Vagina (tissue), 2 donors: ENCODE measurements at places on chromosomes 6 and 20.

DNA sequence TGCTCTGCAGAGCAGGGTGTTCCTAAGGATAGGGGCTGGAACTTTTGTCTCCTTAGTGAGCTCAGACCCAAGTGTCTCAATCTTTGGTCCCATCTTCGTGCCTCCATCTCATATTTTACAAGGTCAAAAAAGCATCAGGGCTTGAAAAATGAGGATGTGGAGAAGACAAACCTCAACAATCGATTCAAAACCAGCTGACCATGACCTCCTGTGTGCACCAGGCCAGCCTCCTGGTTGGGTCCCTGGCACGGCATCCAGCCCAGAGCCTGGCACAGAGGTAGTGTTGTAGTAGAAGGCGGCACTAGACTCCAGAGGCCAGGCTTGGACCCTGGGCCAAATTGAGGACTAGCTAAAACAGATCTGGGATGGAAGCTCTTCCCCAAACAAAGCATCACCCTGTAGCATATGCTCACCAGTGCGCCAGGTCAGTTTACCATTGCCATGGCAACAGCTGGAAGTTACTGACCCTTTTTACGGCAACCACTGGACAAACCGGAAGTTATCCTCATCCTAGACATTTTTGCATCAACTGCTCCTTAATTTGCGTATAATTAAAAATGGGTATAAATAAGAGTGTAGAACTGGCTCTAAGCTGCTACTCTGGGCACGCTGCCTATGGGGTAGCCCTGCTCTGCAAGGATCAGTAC is 69.3 kb upstream of the BLCAP start:
- no peak overlapping the region for H3K27ac ChIP-seq
- no peaks in the 10 kb centered on the region for H3K36me3 ChIP-seq
- no peak for DNase-seq
- no peaks in the 10 kb centered on the region for H3K4me1 ChIP-seq
- no peak overlapping the region for H3K4me3 ChIP-seq
- H3K27me3 ChIP-seq, result no peaks in the 10 kb centered on the region

DNA sequence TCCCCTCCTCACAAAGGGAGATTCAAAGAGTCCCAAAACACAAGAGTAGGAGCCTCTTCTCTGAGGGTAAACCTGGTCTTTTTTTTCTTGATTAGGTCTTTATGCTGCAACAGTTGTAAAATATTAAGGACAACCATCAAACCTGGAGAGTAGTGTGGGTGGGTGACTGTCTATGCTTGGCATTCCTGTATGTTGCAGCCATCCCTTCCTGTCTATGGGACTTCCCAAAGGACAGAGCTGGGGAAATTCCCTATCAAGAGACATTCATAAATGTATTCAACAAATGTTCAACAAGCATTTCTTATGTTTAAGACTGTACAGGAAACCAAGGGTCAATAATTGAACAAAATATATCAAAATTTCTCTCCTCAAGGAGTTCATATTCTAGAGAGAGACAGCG is 5.5 kb downstream of the BTN2A2 start:
- H3K27me3 ChIP-seq, result no peaks in the 10 kb centered on the region
- H3K4me1 ChIP-seq, result peaks cover 10% of the 10 kb centered on the region
- H3K27ac ChIP-seq, result no peak overlapping the region
- no peak for DNase-seq

- DNase-seq, result no peak
- H3K36me3 ChIP-seq, result no peaks in the 10 kb centered on the region
- no peak overlapping the region for H3K27ac ChIP-seq
- peaks cover 48% of the 10 kb centered on the region for H3K4me1 ChIP-seq
- H3K4me3 ChIP-seq, result no peak overlapping the region
- no peaks in the 10 kb centered on the region for H3K27me3 ChIP-seq
These were observed 1.3 kb upstream of the SNAI1 start for GRCh38 chr20:49981218-49982071.

GRCh38 chr6:149651056-149651455 is 2.5 kb upstream of the KATNA1 start:
- no peak overlapping the region for H3K4me3 ChIP-seq
- no peaks in the 10 kb centered on the region for H3K27me3 ChIP-seq
- H3K36me3 ChIP-seq, result no peaks in the 10 kb centered on the region
- DNase-seq, result no peak
- no peak overlapping the region for H3K27ac ChIP-seq

GRCh38 chr6:110509617-110510241 is 33.3 kb upstream of the SLC22A16 start:
- H3K4me3 ChIP-seq, result no peak overlapping the region
- DNase-seq, result no peak
- H3K27ac ChIP-seq, result no peak overlapping the region
- peaks cover 9% of the 10 kb centered on the region for H3K4me1 ChIP-seq

- H3K4me3 ChIP-seq, result no peak overlapping the region
- no peaks in the 10 kb centered on the region for H3K27me3 ChIP-seq
- H3K4me1 ChIP-seq, result no peaks in the 10 kb centered on the region
- DNase-seq, result no peak
- no peak overlapping the region for H3K27ac ChIP-seq
- no peaks in the 10 kb centered on the region for H3K36me3 ChIP-seq
These were observed 685.4 kb downstream of the TENT5A start for GRCh38 chr6:81067057-81067456.

DNA sequence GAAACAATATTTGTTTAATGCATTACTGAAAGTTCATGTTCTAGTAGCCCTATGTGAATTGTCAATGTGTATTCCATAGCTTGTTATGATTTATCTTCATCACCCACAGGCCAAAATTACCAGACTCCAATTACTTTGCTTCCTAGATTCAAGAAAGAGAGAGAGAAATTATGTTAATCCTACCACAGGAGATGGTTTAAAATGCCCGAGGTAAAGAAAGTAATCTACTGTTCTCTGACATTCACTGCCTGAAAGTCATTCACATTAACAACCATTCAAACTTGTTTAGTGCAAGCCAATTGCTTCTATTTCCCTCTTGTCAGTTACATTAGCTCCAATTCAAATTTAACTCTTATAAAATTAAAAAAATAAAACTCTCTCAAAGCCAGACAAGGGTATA is 260.4 kb upstream of the THEMIS start:
- H3K4me3 ChIP-seq, result no peak overlapping the region
- no peak overlapping the region for H3K27ac ChIP-seq
- H3K27me3 ChIP-seq, result no peaks in the 10 kb centered on the region
- no peaks in the 10 kb centered on the region for H3K4me1 ChIP-seq
- no peaks in the 10 kb centered on the region for H3K36me3 ChIP-seq

GRCh38 chr6:73803562-73804241 is 107.7 kb downstream of the CD109 start:
- H3K36me3 ChIP-seq, result no peaks in the 10 kb centered on the region
- no peak overlapping the region for H3K4me3 ChIP-seq
- DNase-seq, result no peak
- peaks cover 8% of the 10 kb centered on the region for H3K4me1 ChIP-seq

- H3K4me1 ChIP-seq, result no peaks in the 10 kb centered on the region
- no peak overlapping the region for H3K27ac ChIP-seq
- no peaks in the 10 kb centered on the region for H3K27me3 ChIP-seq
- no peak overlapping the region for H3K4me3 ChIP-seq
These were observed 14.8 kb upstream of the TTK start for GRCh38 chr6:79989641-79990040.

DNA sequence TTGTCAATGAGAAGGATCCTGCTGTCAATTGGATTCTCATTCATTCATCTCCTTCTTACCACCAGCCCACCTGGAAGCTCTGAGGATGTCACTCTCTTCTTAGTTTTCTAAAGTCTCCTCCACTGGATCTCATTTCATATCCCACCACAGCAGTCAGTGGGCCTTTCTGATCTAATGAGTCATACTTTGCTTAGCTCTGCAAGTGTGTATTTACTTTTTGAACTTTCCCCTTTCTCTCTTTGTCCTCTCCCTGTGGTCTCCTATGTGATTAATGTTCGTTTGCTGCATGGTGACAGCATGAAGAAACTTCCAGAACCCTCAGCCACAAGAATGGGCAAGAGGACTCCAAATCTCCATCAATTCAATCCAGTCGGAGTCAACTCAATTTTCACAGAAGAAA is 63.6 kb upstream of the SYNDIG1 start:
- no peak for DNase-seq
- H3K36me3 ChIP-seq, result no peaks in the 10 kb centered on the region
- H3K4me1 ChIP-seq, result no peaks in the 10 kb centered on the region
- no peaks in the 10 kb centered on the region for H3K27me3 ChIP-seq
- no peak overlapping the region for H3K27ac ChIP-seq

GRCh38 chr6:40358473-40359460 is 228.4 kb downstream of the LRFN2 start:
- no peak overlapping the region for H3K27ac ChIP-seq
- H3K4me1 ChIP-seq, result no peaks in the 10 kb centered on the region
- no peaks in the 10 kb centered on the region for H3K27me3 ChIP-seq
- no peak overlapping the region for H3K4me3 ChIP-seq
- no peaks in the 10 kb centered on the region for H3K36me3 ChIP-seq

GRCh38 chr6:7392402-7392801 is 2.8 kb downstream of the RIOK1 start:
- H3K36me3 ChIP-seq, result peaks cover 30% of the 10 kb centered on the region
- H3K27ac ChIP-seq, result no peak overlapping the region
- H3K27me3 ChIP-seq, result no peaks in the 10 kb centered on the region
- no peak for DNase-seq

- H3K4me1 ChIP-seq, result no peaks in the 10 kb centered on the region
- no peaks in the 10 kb centered on the region for H3K27me3 ChIP-seq
- H3K36me3 ChIP-seq, result no peaks in the 10 kb centered on the region
- H3K4me3 ChIP-seq, result no peak overlapping the region
- peak; percentile 34 for DNase-seq
These were observed 1.8 kb downstream of the ZNF831 start for GRCh38 chr20:59165396-59165795.

GRCh38 chr6:75943381-75943780 is 129.1 kb downstream of the IMPG1 start:
- H3K4me3 ChIP-seq, result no peak overlapping the region
- no peaks in the 10 kb centered on the region for H3K27me3 ChIP-seq
- H3K36me3 ChIP-seq, result no peaks in the 10 kb centered on the region
- H3K4me1 ChIP-seq, result no peaks in the 10 kb centered on the region
- H3K27ac ChIP-seq, result no peak overlapping the region

DNA sequence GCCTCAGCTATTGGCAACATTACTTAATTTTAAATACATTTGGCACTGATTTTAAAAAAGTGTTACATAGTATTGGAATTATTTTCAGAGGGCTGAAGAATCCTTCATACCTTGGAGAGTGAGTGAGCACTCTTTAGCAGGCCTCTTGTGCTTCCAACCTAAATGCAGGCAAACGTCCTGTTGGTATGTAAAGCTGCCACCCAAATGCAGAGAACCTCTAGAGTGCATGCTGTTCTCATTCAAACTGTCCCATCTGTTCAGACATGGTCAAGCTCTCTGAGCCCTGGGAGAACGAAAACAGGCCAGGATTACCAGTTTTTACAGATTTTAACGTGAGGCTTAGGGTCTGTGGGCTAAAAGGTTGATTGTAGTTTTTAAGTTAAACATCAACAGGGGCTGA is 378.0 kb upstream of the FLRT3 start:
- no peaks in the 10 kb centered on the region for H3K36me3 ChIP-seq
- no peak overlapping the region for H3K4me3 ChIP-seq
- no peak overlapping the region for H3K27ac ChIP-seq

DNA sequence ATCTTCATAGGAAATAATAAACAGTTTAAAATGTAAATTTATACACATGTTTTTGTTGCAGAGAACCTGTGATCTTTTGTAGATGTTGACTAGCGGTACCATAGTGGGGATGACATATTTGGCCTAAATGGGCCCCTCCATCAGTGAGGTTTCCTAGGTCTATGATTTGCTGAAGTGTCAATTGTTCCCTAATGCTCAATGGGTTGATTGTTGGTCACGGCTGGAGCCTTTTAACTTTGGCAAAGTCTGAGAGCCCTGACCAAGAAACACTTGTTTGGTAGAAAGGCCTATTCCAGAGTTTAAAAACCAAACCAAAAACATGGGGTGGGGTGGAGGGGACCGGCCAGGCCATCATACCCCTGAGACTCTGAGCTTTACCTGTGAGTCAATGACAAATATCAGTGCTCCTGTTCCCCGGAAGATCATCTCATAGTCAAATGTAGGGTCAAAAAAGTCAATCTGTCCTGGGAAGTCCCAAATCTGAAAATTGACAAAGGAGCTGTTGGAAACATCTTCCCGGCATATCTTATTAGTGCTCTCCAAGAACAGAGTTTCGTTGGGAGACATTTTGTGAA is 25.1 kb downstream of the RRAGD start:
- DNase-seq, result no peak
- H3K27me3 ChIP-seq, result no peaks in the 10 kb centered on the region
- peaks cover 5% of the 10 kb centered on the region for H3K4me1 ChIP-seq
- no peak overlapping the region for H3K4me3 ChIP-seq
- H3K36me3 ChIP-seq, result no peaks in the 10 kb centered on the region

DNA sequence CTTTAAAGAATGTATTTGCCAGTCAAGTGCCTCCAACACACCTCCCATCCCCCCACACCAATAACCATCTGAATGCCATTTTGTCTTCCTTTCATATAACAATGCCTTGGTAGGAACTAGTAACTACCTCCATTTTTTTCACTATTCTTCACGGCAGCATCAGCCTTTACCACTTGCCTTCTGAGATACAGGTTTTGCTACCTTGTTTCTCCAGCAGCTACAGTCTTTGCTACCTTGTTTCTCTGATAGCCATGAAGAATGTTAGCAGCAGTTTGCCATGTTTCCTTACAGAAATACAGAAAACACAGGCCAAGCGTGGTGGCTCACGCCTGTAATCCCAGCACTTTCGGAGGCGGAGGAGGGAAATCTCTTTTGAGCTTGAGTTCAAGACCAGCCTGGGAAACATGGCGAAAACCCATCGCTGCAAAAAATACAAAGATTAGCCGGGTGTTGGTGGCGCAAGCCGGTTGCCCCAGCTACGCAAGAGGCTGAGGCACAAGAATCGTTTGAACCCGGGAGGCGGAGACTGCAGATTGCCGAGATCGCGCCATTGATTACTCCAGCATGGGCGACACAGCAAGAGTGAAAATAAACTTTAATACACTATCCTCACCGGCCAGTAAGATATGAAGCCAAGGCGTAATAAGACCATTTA is 100.9 kb downstream of the HFE start:
- H3K27ac ChIP-seq, result peak overlapping the region; percentile 69
- no peak for DNase-seq
- no peaks in the 10 kb centered on the region for H3K36me3 ChIP-seq
- H3K4me1 ChIP-seq, result peaks cover 28% of the 10 kb centered on the region
- no peaks in the 10 kb centered on the region for H3K27me3 ChIP-seq

- no peaks in the 10 kb centered on the region for H3K27me3 ChIP-seq
- H3K4me3 ChIP-seq, result no peak overlapping the region
- no peak for DNase-seq
- no peak overlapping the region for H3K27ac ChIP-seq
- no peaks in the 10 kb centered on the region for H3K4me1 ChIP-seq
These were observed 56.5 kb downstream of the QRSL1 start for GRCh38 chr6:106685833-106686232.
